ENCODE measurements at places on chromosomes 1 and 21. TPM values are rescaled to one million over a fixed set of nuclear protein-coding genes. Genes with fewer than 3 reads are reported as not detected.

- no peak for DNase-seq
Observed at GRCh38 chr1:156149374-156150332, 3.7 kb upstream of the SEMA4A start.

Gene ZFP69
- 3.3 TPM for total RNA-seq

GRCh38 chr1:201763455-201764140 lies 65.4 kb upstream of the IPO9 start:
- no peak for DNase-seq

DNA sequence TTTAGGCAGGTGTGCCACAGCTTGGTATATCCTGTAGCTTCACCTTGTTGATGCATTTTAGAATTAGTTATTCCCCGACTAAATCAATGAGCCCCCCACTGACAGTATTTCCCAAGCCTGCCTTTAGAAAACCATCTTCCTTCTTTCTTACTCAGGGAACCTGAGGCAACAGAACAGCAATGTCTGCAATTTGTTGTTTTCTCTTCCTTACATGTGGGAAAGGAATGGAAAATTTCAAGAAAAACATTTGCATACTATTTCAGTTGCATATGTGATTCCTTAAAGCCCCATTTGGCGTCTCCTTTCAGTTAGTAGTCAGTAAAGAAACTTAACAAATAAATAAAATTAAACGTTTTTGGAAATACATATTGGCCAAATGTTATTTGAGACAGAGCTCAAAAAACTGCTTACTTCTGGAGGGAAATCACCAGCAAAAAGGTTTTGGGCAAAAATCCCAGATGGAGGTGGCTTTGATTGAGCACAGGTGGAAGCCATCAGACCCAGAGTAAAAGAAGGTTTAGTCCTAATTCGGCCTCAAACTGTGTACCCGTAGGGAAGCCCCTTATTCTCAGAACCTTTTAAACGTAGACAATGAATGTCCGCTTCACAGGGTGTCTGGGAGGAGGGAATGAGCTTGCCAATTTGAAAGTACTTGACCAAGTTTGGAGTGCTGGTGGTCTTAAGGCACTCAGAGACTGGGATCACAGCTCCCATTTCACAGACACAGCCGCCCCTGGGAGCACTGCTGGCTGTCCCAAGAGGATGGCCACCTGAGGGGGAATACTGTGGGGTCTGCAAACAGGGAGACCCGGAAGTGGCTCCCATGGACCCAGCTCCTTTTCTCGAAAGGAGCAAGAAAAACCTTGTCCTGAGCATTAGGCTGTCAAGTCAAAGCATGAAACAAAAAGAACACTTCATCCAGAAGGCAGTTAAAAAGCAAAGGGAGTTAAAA lies 9.4 kb downstream of the LHX4 start:
- DNase-seq, result no peak
